ENCODE measurements at places on chromosomes 7 and 10. TPM values are rescaled to one million over a fixed set of nuclear protein-coding genes. Genes with fewer than 3 reads are reported as not detected.

DNA sequence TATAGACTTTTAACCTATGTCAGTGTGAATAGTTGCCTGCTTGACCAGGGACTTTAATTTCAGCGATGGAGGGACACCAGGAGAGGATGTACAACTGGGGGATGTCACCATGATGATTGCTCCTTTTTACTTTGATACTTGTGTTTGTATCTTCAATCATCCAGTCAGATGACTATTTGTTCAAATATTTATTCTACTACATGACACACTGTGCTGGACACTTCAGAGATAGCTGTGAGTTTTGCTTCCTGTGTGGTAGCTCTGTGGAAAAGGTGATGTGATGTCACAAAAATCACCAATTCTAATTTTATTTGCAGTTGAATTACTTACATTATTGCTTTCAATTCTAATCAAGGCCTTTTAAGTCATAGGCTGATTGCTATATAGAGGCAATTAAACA, 62.7 kb upstream of the CREB5 start:
- DNase-seq: no peak

DNA sequence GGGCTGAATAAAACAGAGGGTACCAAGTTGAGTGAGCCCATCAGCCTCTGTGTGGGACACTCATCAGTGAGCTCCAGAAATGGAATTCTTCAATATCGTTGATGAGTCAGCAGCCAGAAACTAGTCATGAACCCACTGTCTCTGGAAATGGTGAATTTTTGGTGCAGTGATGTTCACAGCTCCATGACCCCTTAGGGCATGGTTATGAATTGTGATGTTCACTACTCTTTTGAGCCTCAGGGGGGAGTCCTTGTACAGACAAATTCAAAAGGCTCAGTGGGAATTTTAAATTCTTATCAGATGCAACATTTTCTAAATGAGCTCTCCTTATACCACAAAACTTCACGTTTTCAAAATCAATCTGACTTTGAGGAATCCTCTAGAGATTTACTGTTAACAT, 335.7 kb downstream of the PHTF2 start:
- DNase-seq: peak; percentile 48

DNA sequence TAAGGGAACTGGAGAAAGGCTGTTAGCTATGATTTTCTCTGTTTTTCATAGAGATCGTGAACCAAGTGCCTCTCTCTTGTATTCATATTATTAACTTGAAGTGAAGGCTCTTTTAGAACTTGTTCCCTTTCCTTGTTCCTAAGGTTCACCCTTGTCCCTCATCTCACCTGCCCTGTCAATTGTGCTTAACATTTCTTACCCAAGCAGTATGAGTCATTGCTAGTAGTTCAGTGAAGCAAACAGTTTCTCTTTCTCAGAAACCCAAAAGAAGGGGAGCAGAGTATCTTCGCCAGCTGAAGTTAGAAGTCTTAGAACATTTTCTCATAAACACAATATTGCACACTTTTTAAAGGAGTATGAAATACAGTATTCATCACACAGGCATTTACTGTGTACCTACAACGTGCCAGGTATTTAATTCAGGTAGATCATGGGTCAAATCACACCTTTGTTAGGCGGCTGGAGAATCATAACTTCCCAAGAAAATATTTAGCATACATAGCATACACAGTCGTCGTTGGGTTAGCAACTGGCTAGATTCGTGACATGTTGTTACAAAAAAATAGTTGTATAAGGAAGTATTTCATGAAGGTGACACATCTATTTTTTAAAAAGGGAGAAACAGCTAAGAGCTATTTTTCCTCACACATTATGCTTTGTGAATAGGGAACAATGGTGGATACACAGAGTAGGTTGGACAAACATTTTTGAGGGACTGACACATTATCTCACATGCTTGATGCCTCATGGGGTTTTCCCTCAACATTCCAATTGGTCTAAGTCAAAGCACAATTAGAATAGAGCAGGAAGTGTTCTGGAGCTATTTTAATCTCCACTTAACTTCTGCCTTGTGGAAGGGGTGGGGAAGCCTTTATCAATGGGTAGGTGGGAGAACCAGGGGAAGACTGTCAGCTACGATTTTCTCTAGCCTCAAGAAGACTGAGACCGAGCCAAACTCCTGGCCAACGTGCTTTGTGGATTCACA, 13.2 kb downstream of the HDAC9 start:
- no peak for DNase-seq

DNA sequence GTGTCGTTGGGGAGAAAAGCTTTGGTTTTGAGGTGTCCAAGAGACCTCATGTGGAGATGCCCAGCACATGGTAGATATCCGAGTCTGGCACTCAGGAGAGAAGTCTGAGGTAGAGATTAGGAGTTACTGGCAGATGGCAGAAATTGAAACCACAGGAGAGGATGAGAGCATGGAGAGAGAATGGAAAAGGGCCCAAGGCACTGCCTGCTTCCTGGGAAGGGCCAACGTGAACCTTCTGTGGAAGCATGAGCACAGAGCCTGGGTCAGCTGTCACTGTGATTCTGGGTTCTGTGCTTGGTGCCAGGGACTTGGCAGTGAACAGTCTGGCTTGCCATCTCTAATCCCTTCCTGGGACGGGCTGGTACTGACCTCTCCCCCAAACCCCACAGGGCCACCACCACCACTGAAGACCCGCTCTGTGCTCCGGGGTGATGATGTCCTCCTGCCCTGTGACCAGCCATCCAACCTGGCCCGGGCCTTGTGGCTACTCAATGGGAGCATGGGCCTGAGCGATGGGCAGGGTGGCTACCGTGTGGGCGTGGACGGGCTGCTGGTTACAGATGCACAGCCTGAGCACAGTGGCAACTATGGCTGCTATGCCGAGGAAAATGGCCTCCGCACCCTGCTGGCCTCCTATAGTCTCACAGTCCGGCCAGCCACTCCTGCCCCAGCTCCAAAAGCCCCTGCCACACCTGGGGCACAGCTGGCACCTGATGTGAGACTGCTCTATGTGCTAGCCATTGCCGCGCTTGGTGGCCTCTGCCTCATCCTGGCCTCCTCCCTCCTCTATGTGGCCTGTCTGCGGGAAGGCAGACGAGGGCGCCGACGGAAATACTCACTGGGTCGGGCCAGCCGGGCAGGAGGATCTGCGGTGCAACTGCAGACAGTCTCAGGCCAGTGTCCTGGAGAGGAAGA, 4.1 kb downstream of the MRPL43 start:
- no peak for DNase-seq

GRCh38 chr10:105714728-105715127, 1073.6 kb downstream of the SORCS3 start:
- no peak for DNase-seq

- no peak for DNase-seq
Observed at GRCh38 chr7:33054261-33054964, 8.2 kb downstream of the NT5C3A start.

- DNase-seq: no peak
Observed at GRCh38 chr10:31017534-31018355, 13.9 kb downstream of the ZNF438 start.

- no peak for DNase-seq
Observed at GRCh38 chr7:141739250-141739649, 1.1 kb downstream of the SSBP1 start.

DNA sequence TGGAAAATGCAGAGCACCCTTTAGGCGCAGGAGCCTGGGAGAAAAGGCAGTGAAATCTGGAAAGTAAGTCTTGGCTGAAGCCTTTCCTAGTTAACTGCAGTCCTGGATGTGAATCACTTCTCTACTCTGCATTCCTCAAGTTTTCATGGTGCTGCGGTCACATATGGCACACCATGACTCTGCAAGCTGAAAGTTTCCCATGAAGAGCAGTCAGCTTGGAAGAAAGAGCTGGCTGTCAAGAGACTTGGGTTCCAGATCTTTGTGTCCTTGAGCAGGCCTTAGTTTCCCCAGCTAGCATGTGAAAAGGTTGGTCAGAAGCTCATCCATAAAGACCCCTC, 548.3 kb downstream of the SORCS3 start:
- no peak for DNase-seq

- no peak for DNase-seq
Observed at GRCh38 chr10:6141296-6142151, 52.7 kb downstream of the RBM17 start.

GRCh38 chr10:100826983-100827818, 81.8 kb downstream of the PAX2 start:
- DNase-seq: peak; percentile 42

- DNase-seq: no peak
Observed at GRCh38 chr7:144517749-144518148, 114.3 kb upstream of the NOBOX start.

DNA sequence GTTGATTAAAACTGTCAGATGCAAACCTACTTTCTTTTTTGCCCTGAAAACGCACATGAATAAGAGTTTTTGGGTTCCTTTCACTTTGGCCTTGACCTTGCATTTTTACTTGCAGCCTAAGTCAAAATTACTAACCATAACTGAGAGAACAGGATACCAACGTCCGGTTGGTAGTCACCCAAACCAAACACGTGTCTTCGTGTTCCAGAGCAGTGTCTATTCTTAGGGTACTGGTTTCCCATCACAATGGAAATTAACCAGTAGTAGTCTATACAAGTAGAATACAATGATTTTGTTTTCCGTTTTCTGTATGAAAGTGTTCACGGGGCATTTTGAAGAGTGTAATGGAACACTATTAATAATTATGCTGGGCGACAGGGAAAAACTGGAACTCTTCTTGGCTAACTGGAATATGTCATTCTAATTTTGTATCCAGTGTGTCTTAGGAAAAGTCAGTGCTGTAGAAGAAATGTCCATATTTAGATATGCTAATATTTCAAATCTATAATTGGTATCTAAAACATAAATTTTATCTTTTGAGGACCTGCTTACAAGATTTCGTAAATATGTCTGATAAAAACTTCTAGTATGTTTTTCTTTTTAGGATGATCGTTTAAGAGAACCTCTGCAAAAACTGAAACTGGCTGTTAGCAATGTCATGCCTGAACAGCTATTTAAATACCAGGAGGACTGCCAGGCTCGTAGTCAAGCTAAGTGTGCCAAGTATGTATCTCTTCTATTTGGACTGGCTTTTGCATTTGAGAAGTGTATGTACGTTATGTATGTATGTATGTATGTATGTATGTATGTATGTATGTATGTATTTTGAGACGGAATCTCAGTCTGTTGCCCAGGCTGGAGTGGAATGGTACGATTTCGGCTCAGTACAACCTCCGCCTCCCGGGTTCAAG, 40.9 kb downstream of the UBN2 start:
- DNase-seq: no peak

- DNase-seq: no peak
Observed at GRCh38 chr10:48575901-48576300, 29.0 kb downstream of the ARHGAP22 start.

DNA sequence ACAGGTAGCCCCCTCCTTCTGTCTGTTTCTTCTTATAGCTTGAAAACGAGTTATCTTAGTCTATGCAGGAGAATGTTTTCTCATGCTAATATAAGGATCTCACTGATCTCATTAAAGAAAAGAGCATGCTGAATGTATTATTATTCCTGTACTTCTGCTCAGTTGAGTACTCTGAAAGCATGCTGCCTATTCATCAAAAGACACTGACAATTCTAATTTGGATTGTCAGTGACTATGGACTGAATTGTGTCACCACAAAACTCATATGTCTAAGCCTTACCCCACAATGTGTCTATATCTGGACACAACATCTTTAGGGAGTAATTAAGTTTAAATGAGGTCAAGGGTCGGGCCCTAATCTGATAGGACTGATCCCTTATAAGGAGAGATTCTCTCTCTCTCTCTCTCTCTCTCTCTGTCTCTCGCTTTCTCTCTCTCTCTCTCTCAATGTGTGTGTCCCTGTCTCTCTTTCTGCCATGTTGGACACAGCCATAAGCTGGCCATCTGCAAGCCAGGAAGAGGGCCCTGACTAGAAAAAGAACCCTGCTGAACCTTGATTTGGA, 98.4 kb downstream of the GNAT3 start:
- peak; percentile 51 for DNase-seq

DNA sequence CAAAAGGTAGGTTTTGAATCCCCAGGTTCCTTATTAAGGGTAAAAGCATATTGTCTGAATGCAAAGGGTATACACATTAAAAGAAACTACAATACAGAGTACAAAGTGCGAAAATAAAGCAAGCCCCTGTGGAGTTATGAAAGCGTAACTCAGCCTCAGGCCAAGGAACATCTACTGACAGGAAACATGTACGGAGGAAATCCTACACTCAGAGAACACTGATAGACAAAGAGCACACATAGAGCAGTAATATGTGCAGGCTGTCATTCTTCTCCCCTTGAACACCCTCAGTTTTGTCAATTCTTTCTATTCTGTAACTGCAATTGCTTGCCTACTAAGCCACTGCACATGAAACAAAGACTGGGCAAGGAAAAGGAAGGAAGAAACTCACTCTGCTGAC, 150.2 kb downstream of the DGKB start:
- no peak for DNase-seq

- peak; percentile 52 for DNase-seq
Observed at GRCh38 chr10:61793760-61794703, 107.5 kb upstream of the ARID5B start.

GRCh38 chr10:78684947-78685346, 383.8 kb upstream of the ZMIZ1 start:
- DNase-seq: no peak

DNA sequence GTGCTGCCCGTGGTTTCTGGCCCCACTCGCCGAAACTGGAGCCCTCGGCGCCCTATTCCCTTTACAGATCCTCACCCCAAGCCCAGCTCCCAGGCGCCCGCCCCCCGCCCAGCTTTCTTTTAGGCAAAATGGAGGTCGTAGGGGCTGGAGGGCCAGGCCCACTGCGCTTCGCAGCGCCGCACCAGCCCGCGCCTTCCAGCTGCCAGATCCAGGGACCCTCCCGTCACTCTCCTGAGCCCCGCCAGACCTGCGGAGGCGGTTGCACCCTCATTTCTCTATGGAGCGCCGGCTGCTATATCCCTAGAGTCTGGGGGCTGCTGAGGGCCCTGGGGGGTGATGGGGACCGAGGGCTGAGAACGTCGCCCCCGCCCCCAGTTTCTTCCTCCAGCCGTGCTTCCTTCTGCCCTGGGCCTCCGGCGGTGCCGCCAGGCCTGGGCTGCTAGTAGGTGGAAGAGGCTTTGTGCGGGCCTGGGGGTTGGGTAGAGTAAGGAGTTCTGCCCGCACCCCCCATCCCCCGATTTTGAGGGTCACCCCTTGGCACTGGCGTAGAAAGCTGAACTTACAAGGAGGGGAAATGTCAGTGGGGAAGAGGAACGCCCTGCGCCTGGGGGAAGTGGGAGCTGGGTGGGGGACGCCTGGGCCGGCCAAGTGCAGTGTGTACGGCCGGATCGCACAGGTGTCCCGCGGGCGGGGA, 1.0 kb downstream of the GNB2 start:
- no peak for DNase-seq

Gene PLCE1
- polyA plus RNA-seq: 2.7 TPM

Gene ANTXRL
- not detected for polyA plus RNA-seq

Gene TMEM229A
- polyA plus RNA-seq: 1.9 TPM

Gene ANKRD1
- not detected for polyA plus RNA-seq

Gene STEAP1
- 0.32 TPM for polyA plus RNA-seq

Gene MEOX2
- polyA plus RNA-seq: not detected

Gene CPA2
- polyA plus RNA-seq: 0.97 TPM

Gene CFAP43
- 1.2 TPM for polyA plus RNA-seq

Gene RPP30
- 27.1 TPM for polyA plus RNA-seq

All from brain (organoid and tissue), 16 donors.